ENCODE measurements at places on chromosomes 5 and 9.

- no peak for DNase-seq
Measured at GRCh38 chr9:91518462-91518861, 94.8 kb upstream of the NFIL3 start.

- no peak for DNase-seq
Measured at GRCh38 chr9:135612437-135612836, 26.9 kb downstream of the GLT6D1 start.

DNA sequence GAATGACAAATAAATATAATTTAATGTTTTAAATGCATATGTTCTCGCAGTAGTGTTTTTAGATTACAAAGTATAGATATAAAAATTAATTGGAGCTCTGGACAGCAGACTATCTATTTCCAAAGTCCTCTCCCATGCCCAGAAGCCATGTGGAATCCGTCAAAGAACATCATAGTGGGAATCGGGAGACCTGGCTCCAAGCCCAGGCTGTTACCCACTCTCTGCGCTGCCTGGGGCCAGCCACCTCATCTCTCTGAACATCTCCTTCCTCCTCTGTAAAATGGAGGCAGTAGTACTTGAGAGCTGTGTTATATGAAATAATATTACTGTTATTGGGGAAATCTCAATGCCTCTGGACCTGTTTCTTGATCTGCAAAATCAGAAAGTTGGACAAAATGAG is 58.1 kb upstream of the SLC30A5 start:
- DNase-seq = no peak

DNA sequence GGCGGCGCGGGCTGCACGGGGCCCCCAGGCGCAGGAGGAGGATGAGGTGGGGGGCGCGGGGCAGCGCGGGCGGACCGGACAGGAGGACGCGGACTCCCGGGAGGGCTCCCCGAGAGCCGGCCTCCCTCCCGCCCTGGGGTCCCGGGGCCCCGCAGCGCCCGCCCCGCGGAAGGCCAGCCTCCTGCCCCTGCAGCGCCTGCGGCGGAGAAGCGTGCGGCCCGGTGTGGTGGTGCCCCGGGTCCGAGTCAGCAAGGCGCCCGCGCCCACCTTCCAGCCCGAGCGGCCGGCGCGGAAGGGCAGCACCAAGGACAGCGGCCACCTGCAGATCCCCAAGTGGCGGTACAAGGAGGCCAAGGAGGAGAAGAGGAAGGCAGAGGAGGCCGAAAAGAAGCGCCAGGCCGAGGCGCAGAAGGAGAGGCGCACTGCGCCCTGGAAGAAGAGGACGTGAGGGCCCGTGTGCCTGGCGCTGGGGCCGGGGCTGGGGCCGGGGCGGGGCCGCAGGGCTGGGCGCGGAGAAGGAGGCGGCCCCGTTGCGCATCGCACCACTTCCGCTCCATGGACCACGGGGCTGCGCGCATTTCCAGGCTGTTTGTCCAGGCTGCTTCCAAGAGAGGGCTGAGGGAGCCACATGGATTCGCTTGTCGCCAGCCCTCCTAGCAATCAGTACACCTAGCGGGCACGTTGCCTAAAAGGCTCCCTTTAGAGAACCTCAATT is 86.0 kb downstream of the ANKRD33B start:
- no peak for DNase-seq

DNA sequence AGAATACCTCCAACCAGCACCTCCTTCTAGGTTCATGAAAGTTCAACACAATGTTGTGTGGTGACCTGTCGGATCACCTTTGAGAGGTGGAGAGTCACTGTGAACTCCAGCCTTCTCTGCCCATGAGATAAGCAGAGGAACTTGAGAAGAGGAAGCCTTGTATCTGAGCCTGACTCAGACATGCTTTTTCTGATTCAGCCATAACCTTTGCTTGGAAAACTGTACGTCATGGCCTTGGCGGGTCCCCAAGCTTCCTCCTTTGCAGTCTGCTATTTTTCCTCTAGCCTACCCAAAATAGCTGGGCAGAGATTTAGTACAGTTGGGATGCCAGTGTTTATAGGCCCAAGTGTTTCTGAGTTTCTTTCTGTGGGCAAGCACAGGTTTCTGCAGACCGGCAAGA is 274.7 kb downstream of the CETN3 start:
- DNase-seq = peak; percentile 20

DNA sequence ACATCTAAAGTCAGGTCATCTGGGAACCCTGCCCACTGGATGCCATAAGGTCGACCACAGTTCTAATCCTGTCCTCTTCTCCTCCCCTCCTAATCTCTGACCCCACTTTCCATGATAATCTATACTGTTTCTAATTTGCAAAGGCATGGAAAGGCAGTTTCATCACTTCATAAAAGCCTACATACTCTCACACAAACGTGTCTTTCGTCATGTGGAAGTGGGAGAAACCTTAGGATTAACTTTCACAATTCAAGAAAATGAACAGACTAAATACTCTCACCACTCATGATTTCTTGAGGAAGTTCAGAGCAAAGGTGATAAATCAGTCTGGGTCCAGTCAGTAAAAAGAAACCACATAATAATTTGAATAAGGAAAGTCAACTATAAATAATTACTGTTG is 5.5 kb downstream of the FANCC start:
- DNase-seq = no peak

GRCh38 chr5:63700241-63700640 is 262.0 kb downstream of the HTR1A start:
- no peak for DNase-seq

DNA sequence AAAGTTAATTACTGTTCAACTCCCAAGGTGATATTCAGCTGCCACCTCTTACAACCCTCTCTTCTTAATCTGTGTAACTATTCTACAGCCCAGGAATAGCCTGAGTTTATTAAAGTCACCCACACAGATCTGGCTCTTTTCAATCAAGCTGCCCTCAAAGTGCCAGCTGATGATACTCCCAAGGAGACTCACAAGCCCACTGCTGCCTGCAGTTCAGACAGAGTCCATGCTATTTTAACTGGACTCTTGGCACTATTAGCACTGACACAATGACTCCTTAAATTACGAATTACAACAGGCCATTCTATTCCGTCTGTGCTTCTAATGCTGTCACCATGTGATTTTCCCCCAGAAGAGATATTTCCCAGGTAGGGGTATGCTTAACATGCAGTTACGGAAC is 26.3 kb downstream of the REEP5 start:
- DNase-seq = no peak

DNA sequence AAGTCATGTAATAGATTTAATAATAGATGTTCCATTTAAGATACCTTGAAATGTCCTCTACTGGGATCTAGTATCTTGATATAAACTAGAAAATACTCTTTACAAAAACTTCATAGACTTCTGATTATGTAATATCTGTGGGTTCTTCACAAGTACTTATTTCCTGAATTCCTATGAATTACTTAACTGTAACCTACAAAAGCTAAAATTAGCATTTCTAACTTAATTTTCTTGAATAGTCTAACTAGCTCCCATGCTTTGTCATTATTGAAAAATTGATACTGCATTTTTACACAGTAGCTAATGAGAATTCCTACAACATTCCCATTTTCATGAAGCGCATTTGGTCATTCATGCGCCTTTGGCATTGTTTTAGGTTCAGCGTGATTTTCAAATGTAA is 1828.2 kb downstream of the MAT2B start:
- DNase-seq = no peak

- DNase-seq = peak; percentile 28
Measured at GRCh38 chr5:169695919-169696490, 58.9 kb downstream of the DOCK2 start.

DNA sequence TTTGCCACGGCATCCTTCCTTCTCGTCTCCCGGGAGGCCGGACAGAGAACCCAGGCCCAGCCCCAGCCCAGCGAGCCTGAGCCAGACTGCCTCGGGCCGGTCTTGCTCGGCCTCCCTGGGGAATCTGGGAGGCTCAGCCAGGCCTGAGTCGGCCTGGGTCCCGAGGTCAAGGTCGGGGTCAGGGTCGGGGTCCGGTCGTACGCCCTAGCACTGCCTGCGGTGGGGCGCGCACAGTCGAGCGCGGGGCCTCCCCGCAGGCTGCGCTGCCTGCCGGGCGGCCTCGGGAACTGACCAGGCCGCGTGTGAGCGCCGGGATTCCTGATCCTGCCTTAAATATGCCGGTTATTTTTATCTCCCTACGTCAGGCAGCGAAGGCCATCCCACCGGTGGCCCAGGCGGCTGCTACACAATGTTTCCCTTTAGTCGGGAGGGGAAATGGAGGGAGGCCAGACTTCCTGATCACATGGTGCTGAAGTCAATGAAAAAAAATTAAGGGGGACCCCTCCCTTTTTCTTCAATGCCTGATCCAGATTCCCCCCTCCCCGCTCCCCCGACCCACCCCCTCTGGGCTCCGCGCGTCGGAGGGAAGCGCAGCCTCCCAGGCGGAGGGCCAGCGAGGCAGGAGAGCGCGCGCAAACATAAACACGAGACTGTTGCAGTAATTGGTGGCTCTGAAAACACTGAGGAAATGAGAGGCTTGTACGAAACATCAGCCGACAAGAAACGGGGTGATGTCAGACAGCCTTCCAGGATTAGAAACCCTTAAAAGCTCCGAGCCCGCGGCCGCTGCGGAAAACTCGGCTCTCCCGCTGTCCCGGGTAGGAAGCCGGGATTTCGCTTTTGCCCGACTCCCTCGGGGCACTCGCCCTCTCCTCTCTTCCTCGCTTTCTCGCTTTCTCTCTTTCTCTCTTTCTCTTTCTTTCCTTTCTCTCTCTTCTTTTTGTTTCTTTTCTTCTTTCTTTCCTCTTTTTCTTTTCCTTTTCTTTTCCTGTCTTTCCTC is 148.2 kb upstream of the KLF4 start:
- peak; percentile 44 for DNase-seq

- peak; percentile 78 for DNase-seq
Measured at GRCh38 chr9:124286292-124286931, 28.7 kb downstream of the NEK6 start.

GRCh38 chr5:150038547-150038946 is 38.0 kb downstream of the HMGXB3 start:
- DNase-seq = no peak

GRCh38 chr9:34651876-34652601 is at the start of gene IL11RA:
Gene IL11RA (plus strand): TSS chr9:34652185. CDS start chr9:34655218, 3,033 bp downstream.
- DNase-seq = peak; percentile 65

DNA sequence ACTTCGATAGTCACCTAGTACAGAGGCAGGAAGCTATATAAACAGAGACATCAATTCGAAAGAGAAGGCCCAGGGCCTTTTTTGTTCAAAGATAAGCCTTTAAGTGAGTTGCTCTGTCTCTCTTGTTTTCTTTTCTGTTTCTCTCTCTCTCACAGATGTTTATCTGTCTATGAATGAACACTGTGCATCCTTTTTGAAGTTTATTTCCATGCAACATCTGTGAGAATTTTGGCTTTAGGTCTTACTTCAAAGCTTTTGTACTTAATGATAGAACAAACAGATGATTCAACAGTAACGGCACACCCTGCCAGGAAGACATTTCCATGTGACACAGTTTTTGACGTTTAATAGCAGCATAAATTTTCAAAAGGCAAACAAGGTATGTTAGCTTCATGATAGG is 1413.1 kb upstream of the CDH6 start:
- no peak for DNase-seq

DNA sequence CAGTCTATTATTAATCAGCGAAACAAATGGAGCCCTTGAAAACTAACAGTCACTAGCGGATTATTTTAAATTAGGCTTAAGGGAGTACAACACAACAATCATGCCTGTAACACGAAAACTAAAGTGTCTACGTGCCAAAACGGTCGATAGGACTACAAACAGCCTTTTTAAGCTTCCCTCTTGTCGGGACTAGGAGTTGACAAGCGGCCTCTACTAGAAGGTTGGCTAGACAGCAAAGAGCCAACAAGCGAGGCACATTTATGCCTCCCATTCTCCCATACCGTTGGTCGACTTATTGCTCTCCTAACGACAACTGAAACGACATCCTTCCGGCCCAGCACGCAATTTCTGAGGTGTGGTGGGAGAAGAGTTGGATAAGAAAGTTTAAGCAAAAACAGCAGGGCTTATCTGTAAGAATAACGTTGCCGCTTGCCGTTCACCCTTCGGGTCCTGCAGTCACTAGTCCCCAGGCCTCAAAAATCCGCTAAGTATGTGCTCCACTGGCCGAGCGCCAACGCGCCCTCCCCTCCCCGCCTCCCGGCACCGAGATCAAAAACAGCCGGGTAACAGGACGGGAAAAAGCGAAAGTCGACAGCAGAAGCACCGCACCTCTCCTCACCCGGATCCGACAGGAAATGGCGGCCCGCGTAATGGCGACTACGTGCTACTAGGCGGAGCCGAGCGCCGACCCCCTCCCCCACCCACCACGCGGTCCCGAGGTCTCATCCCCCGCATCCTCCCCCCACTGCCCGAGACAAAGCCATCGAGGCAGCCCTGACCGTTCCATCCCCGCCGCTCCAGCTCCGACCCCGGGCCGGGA is 813 bp downstream of the HNRNPK start:
- DNase-seq = peak; percentile 51

DNA sequence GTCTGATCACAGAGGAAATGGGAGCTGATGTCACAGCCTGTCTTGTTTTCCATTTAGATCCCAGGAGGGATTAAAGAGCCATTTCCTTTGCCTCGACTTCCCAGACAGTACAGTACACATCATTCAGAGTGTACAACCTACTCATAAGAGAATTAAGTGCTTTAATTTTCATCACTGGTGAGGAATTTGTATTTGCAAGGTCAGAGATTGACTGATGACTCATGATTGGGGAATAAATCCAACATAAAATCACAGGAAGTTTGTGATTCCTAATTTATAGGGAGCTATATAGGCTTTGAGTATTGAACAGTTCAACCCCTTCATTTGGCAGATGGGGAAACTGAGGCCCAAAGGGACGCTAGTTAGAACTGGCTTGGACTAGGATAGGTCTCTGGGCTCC is 4.1 kb upstream of the TOMM5 start:
- no peak for DNase-seq

DNA sequence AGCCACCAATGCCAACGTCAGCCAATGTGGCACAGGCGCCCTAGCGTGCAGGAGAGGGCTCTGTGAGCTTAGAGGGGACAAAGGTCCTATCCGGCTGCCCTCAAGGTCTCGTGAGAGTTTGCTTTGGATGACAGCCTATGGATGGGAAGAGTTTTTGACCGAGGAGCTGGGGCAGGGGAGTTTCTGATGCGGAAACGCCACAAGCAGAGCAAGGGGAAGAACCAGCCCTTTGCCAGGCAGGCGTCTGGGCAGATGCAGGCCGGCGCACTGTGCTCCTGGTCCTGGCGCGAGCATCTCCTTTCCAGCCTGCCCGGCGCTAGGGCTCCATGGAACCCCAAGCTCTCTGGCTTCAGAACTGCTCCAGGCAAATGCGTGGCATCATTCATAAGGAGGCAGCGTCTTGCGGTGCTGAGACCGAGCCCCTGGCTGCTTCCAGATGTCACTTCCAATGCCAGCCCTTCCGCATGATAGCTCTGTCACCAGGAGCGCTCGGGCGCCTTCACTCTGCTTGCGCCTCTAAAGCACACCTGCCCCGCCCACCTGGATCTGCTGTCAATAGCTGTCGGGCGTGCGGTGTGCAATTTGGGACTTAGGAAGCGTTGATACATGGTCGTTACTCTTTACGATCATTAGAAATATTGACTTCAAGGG is 374.9 kb upstream of the IRX1 start:
- no peak for DNase-seq

- no peak for DNase-seq
Measured at GRCh38 chr5:10642367-10642766, 78.5 kb downstream of the ANKRD33B start.

DNA sequence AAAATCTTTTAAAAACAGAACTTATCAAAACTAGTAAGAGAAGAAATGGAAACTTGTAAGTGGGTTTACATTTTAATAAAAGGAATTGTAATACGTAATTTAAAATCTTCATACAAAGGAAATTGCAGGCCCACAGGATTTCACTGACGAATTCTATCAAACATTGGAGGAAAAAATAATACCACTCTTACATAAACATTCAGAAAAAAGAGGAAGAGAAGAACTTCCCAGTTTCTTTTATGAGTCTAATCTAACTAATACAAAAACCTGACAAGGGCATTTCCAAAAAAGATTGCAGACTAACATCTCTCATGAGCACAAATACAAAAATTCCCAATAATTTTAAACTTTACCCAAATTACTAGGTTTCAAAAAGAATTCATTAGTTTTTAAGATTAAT is 149.0 kb downstream of the RANBP17 start:
- no peak for DNase-seq
